ENCODE measurements at places on chromosomes 6 and 20. TPM values are rescaled to one million over a fixed set of nuclear protein-coding genes. Genes with fewer than 3 reads are reported as not detected.

DNA sequence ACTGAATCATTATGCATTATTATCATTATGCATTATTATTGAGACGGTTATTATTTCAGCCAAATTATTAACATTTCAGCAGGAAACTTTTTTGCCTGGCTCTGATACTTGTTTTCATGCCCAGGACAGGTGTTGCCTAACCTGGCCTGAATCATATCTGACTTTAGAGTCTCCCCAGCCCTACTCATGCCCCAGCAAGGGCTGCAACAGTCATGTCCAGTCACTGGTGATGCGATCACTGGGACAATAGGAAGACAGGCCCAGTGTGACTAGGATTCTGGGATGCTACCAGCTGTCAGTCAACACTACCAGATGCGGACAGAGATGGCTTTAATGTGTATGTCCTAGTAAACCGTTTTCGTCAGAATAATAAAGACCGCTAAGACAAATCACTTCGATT, 285.0 kb downstream of the KHDC1L start:
- no peak for DNase-seq

GRCh38 chr6:128606611-128607010, 86.2 kb upstream of the PTPRK start:
- DNase-seq = no peak

DNA sequence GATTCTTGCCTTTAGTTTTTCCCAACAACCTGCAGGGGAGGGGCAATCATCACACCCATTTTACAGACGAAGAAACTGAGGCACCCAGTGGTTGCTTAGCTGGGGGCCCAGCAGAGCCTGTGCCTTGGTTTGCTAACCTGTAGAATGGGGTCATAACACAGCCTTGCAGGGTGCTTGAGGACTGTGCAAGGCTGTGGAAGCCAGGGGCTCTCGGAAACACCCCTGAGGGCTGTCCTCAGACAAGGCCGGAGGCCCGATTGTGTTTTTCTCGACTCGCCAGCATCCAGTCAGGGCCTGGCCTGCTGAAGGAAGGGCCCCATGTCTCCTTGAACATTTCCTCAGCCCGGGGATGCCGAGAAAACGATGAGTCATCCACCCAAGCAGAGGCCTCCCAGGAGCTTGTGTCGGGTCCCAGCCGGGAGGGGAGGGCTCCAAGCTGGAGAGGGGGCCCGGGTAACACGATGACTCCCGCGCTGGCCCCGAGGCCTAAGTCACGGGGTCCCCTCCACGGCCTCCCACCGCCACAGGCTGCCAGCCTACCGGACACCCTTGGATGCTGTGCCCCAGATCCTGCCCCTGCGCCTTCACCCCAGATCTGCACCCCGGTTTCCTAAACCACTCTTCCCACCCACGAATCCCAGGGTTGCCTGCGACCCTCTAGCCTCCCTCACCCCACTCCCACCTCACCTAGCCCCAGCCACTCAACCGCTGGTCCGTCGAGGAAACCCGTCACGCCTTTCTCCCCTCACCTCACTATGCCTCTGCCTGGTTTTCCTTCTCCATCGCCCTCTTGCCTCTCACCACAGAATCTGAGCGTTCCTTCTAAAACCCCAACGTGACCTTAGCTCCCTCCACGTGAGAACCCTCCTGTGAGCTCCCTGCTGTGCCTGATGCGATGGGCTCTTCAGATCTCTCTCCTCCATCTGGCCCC, 10.6 kb downstream of the NOL4L start:
- DNase-seq = peak; percentile 57

DNA sequence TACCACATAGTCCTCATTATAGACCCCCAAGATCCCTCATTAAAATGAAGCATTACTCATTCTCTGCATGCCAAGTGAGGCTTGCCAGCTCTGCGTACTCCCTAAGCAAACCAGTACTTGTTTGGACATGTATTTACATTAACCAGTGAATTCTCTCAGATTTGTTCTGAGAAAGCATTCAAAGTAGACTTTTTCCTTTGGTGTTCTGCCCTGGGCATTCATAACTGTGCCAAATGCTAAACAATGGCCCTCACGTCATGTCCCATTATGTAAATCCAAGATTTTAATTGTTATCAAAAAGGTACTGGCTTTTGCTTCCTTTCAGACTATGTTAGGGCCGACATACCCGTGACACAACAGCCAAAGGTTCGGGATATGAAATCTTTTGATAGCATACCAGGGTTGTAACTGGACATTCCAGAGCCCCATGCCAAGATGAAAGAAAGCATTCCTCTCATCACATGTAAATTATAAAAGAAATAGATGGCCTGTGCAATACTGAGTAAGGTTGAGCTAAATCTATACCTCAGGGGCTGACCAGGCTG, 164.2 kb downstream of the ADAT2 start:
- DNase-seq = peak; percentile 7

DNA sequence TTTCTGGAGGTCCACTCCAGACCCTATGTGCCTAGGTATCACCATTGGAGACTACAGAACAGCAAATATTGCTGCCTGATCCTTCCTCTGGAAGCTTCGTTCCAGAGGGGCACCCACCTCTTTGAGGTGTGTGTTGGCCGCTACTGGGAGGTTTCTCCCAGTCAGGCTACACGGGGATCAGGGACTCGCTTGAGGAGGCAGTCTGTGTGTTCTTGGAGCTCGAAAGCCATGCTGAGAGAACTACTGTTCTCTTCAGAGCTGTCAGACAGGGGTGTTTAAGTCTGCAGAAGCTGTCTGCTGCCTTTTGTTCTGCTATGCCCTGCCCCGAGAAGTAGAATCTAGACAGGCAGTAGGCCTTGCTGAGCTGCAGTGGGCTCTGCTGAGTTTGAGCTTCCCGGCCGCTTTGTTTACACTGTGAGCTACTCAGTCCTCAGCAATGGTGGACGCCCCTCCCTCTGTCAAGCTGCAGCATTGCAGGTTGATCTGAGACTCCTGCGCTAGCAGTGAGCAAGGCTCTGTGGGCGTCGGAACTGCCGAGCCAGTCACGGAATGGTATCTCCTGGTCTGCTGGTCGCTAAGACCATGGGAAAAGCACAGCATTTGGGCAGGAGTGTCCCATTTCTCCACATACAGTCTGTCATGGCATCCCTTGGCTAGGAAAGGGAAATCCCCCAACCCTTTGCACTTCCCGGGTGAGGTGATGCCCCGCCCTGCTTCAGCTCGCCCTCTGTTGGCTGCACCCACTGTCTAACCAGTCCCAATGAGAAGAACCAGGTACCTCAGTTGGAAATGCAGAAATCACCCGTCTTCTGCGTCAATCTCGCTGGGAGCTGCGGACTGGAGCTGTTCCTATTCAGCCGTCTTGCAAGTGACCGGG, 32.5 kb upstream of the ASCC3 start:
- DNase-seq = peak; percentile 24

DNA sequence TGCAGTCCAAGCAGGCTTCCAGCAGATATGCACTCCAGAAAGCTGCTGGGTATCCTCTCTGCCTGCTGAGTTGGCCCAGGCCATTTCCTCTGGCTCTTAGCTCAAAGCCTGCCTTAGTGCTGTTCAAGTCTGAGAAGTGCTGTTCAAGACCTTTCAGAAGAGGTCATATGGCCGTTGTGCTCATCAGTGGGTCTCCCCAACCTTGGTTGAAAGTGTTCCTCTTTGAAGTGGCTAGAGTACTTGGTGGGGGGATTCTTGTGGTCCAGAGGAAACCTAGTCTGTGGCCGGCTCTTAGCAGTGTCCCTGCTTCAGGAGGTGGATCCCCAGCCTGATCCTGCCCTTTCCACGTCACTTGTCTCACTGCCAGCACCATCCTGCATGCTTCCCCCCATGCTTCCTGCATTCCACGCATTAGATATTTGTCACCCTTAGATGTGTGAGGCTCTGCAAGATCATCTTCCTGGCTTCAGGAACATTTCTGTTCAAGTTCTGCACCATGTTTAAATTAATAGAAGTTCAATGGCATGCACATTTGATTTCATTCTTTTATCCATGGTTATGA, 105.0 kb downstream of the FIG4 start:
- DNase-seq = no peak

DNA sequence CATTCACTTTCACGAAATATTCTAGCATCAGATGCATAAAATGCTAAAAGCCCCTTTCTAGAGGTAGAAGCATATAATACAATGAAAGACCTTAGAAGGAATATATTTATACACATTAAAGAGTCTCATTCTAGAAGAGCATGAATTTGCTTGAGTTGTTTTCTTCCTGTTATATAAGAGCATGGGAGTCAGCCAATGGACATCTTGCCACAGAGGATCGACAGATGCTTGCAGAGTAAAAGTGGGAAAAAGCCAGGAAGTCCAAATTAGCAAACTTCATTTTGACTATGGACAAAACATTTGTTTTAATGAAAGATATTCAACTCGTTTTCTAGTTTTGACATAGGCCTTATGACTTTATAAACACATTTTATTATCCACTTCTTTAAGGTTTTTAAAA, 44.2 kb upstream of the RIPPLY2 start:
- DNase-seq = no peak

- DNase-seq = no peak
These were observed 760.9 kb upstream of the FLRT3 start for GRCh38 chr20:15098351-15098750.

GRCh38 chr20:15596220-15596890, 976.9 kb downstream of the KIF16B start:
- no peak for DNase-seq

DNA sequence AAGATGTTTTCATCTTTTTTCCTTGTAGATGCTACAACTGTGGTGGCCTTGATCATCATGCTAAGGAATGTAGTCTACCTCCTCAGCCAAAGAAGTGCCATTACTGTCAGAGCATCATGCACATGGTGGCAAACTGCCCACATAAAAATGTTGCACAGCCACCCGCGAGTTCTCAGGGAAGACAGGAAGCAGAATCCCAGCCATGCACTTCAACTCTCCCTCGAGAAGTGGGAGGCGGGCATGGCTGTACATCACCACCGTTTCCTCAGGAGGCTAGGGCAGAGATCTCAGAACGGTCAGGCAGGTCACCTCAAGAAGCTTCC, 101.5 kb downstream of the POPDC3 start:
- DNase-seq = no peak

DNA sequence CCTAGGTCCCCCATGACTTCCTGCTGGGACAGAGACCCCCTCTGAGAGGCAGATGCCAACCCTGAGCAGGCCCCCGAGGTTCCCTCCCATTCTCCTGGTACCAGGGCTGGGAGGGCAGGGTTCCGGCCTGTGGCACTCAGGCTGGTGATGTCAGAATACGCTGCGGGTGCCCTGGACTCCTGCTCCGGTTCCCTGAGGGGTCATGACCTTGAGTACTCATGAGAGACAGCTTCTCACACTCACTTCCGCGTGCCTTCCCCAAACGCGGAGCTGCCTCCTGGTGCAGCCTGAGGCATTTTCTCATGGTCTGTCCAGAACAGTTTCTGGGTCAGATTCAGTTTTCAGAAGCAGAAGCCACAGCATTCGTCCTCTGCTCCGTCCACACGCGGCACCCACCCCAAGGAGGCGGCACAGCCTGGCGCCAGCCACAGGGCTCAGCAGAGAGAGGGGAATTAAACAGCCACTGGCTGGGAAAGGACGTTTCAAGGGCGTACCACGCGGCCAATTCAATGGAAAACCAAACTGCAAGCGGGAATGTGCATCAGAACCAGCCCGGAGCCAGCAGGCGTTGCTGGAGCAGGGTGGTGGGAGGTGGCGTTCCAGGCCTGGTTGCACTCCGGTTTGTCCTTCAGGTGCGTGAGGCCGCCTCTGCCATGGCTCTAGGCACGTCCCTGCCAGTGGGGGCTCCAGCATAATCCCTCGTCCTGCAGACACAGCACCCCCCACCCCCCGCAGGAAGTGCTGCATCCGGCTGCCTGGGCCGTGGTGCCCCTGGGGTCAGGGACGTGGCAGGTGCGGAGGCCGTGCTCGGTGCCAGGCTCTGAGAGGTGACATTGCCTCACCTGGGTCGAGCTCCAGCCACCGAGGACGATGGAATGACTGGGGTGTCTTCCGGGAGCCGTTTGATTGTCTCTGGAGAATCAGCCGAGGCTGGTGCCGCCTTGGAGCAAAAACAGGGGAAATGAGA, 58.3 kb upstream of the BHLHE23 start:
- no peak for DNase-seq

- DNase-seq = no peak
These were observed 224.2 kb upstream of the SYNCRIP start for GRCh38 chr6:85866758-85867401.

GRCh38 chr6:80251321-80251720, 144.8 kb downstream of the BCKDHB start:
- DNase-seq = no peak

DNA sequence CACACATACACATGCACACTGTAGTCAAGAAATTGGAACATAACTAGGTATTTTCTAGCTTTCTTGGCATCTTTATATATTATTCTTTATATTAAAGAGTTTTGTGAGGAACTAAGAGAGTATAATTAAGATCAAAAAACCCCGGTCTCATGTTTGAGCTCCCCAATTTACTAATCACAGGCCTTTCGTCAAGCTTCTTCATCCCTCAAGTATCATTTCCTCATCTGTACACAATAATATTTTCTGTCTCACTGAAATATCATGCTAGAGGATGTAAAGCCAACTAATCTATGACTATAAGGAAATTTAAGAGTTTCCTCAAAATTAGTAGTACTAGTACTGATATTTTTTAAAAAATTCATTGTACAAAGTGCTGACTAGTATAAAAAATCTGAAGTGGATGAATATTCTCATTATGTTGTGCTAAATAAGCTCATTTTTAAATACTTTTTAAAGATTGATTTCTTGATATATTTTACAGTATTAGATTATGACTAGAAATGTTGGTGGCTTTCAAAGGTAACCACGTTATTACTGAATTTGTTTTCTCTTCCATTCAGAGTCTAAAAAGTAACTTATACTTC, 28.0 kb downstream of the PEX3 start:
- DNase-seq = no peak

DNA sequence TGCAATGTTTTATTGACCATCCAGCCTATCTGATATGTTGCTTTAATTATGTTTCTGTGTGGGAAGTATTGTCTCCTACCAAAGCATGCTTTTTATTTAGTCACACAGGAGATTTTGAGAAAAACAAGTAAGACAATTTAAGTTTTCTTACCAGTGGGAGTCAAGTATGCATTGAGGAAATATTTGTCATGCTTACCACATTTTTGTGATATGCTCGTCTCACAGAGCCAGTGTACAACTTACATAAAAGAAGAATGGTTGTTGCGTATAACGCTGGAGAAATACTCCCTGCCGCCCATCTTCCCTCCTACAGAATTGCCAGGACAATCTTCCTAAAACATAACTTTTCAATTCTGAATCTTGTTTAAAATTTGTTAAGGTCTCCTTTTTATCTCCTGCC, 37.1 kb upstream of the FILIP1 start:
- DNase-seq = no peak

DNA sequence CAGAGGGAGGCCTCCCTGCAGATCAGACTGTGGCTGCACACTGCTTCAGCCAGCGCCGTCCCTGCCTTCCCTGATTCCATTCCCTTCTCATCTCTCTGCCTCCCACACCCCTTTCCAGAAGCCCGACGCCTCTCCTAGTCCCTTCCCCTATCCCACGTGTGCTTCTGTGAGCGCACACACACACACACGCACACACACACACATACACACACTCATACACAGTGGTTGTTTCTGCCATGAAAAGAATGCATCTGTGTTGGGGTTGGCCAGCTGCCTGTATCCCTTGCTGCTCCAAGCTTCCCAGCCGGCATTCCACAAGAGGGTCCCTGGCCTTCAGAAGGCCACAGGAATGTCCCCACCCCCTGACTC, 51.7 kb downstream of the MOCS1 start:
- DNase-seq = peak; percentile 57

TBX18 gene
- 0.43 TPM for polyA plus RNA-seq

GLP1R gene
- 0.84 TPM for polyA plus RNA-seq

EFCAB8 gene
- 0.25 TPM for polyA plus RNA-seq

HSD17B8 gene
- 35.9 TPM for polyA plus RNA-seq

FABP7 gene
- 0.13 TPM for polyA plus RNA-seq

ADGRB3 gene
- 8.3 TPM for polyA plus RNA-seq

ZNF831 gene
- polyA plus RNA-seq = 0.31 TPM

MDFI gene
- polyA plus RNA-seq = 22.1 TPM

CST5 gene
- 0.19 TPM for polyA plus RNA-seq
